ENCODE measurements at places on chromosomes 11 and 22. TPM values are rescaled to one million over a fixed set of nuclear protein-coding genes. Genes with fewer than 3 reads are reported as not detected.

Gene CHRDL2
- total RNA-seq: not detected

Gene OR5A1
- not detected for total RNA-seq

Gene SPDYC
- not detected for total RNA-seq

Gene FIBP
- 156 TPM for total RNA-seq

Gene H19
- 2.3 TPM for total RNA-seq

Gene RFPL2
- total RNA-seq: not detected

Gene TEX12
- 0.09 TPM for total RNA-seq

Gene POU2AF2
- not detected for total RNA-seq

Gene CARD18
- not detected for total RNA-seq

Gene MUC15
- not detected for total RNA-seq

Gene HMBS
- total RNA-seq: 2.9 TPM

Gene SHISAL1
- under 0.01 TPM for total RNA-seq
